ENCODE measurements at places on chromosomes 1 and 21. TPM values are rescaled to one million over a fixed set of nuclear protein-coding genes. Genes with fewer than 3 reads are reported as not detected.

DNA sequence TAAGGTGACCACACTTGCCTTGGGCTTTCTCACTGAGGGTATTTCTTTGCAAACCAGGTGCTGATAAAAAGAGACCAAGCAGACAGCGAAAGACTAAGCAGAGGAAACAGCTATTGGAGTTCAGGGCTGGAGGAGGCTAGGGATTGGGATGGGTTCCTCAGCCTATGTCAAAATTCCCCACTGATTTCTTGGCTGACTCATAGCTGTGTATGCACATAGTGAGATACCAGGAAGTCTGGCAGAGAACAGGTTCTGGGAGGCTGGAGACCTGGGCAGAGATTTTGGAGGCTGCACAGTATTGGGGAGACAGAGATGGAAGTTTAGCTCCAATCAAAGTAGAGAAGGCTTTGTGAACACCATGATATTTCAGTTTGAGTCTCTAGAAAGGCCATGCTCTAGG is 25.3 kb downstream of the YARS1 start:
- no peak for DNase-seq

The IQCC gene
- 6.8 TPM for polyA plus RNA-seq

- DNase-seq: no peak
Observed at GRCh38 chr1:8533124-8533523, 215.2 kb downstream of the SLC45A1 start.

The NUF2 gene
- polyA plus RNA-seq: 26.5 TPM

The PTPN22 gene
- 0.65 TPM for polyA plus RNA-seq

DNA sequence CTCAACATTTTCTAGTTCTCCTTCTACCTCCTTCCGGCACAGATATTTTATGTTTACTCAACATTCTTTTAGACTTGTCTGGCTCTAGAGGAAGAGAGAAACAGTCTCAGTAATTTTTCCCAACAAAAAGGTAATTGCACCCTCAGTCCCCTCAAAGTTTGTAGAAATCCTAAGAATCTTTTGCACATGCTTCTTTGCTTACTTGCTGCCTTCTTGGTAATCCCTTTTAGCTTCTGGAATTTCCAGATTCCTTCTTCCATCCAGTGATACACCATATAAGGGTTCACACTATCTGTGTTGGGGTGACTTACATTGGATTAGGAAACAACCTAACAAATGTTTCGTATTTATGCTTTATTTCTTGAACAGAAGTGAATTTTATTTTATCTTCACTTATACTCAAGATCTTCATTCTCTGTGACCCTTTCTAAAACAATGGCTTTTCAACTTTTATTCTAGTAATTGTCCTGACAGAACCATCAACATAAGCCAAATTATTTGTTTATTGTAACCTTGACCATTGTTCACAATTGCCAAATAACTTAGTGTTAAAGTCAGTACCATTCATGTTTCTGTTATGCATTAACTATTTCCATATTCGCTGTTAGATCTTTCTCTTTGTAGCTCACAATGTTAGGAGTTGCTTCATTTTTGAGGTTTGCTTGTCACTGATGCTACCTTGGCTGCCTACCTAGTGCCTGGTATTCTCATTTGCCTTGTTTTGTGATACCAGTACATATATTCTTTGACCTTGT is 238.1 kb downstream of the HMCN1 start:
- DNase-seq: no peak

The MTARC2 gene
- 45.3 TPM for polyA plus RNA-seq

- no peak for DNase-seq
Observed at GRCh38 chr1:51728611-51729155, 111.8 kb downstream of the OSBPL9 start.

GRCh38 chr21:44729336-44730027 is 18.1 kb upstream of the TSPEAR start:
- no peak for DNase-seq

GRCh38 chr21:34077888-34078287 is 4.5 kb downstream of the MRPS6 start:
- no peak for DNase-seq

DNA sequence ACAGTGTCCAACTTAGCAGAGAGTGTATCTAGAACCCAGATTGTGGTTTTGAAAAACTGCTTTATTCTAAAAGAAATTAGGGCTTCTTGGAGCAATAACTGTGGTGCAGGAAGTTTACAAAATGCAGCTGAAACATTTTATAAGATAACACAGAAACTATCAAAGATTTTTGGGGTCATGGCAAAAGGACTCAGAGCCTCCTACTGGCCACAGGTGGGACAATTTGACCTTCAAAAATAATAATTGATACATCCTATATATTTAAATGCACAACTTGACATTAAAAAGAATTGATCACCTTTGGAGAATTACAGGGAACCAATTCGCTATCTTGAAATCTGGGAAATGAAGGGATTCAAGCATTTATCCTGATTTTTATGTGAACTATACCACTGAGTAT is 235.2 kb downstream of the RPS6KC1 start:
- DNase-seq: no peak

GRCh38 chr1:206608108-206608698 is 4.1 kb downstream of the EIF2D start:
- no peak for DNase-seq

The PHGDH gene
- polyA plus RNA-seq: 250 TPM

- DNase-seq: peak; percentile 27
Observed at GRCh38 chr1:207672522-207673130, 27.7 kb downstream of the CR1L start.

The LRRC3 gene
- 4.7 TPM for polyA plus RNA-seq

GRCh38 chr1:24018611-24019580 is 38.8 kb upstream of the SRSF10 start:
- DNase-seq: peak; percentile 96

DNA sequence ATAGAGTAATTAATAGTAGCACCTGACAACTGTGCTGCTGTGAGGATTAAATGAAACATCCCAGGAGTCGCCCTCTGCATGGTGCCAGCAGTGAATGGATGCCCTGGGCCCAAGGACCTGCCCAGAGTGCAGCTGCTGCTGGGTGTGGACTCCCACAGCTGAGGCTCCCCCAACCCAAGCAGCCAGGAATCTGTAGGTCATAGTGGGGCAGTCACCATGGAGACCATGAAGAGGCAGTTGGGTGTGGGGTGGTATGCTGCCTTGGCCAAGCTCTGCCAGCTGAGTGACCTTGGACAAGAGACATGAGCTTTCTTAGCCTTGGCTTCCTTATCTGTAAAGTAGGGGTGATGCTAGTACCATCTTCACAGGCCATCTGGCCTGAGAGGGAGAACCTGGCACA is 9.4 kb downstream of the OLIG2 start:
- no peak for DNase-seq

GRCh38 chr21:17911628-17912027 is 92.5 kb upstream of the C21orf91 start:
- no peak for DNase-seq

GRCh38 chr1:183472488-183473216 is at the start of gene SMG7:
SMG7 (plus strand) TSS chr1:183472499; CDS start chr1:183472621, 122 bp downstream.
- peak; percentile 32 for DNase-seq

GRCh38 chr1:1215080-1215676 is 1.2 kb upstream of the TNFRSF4 start:
- DNase-seq: no peak

DNA sequence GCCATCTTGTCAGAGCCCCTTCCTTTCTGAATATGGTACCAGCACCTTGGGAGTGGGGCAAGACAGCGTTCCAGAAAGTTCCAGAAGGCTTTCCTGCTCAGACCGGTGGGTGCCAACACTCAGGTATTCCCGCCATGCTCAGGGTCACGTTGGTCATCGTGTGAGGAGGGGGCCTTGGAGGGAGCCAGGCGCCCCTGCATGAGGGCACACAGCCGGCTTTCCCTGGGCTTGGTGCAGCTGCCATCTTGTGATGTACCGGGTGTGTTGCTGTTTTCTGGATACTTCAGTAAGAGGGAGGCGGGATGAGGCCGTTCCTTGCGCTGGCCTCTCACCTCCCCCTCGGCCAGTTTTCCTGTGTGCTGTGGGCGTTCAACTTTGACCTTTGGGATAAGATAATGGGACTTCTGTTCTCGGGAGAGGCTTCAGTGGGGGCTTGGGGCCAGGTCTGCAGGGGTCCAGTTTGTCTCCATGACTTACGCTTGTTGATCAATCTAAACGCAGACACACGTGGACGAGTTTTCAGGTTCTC is 69.7 kb downstream of the PRDM16 start:
- no peak for DNase-seq

- no peak for DNase-seq
Observed at GRCh38 chr1:115183721-115184259, 94.5 kb upstream of the TSPAN2 start.

The GUCA2A gene
- not detected for polyA plus RNA-seq
